Epithelial cell of esophagus (primary cell): ENCODE measurements at places on chromosomes 3 and 15.
A peak's percentile ranks its signal among the peaks of the same experiment; 100 is the strongest.

DNA sequence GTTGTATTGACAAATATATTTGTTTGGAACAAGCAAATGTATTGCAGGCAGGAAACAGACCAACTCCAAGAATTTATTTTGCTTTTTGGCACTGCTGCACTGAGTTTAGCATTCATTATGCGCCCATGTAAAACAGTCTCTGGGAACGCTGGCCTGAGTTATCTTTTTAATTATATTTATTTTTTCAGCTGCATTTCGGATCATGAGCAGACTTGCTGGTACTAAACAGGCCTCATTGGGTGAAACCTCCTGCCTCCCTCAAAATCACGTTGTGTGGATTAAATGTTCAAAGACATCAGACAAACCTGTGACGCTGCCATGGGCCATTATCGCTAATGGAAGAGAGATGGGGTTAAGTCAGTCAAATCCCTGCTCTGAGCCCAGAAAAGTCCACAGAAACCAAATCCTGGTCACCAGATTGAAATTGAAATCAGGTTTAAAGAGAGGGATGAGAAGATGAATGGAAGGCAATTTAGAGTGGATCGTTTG is 511.1 kb upstream of the PROK2 start:
- DNase-seq, result no peak

GRCh38 chr15:32828507-32829186 is 110.8 kb downstream of the GREM1 start:
- peak; percentile 45 for DNase-seq

- DNase-seq, result no peak
These were observed 317.0 kb downstream of the OCA2 start for GRCh38 chr15:27782125-27782524.

GRCh38 chr15:63231706-63232105 is 42.3 kb downstream of the RAB8B start:
- no peak for DNase-seq

DNA sequence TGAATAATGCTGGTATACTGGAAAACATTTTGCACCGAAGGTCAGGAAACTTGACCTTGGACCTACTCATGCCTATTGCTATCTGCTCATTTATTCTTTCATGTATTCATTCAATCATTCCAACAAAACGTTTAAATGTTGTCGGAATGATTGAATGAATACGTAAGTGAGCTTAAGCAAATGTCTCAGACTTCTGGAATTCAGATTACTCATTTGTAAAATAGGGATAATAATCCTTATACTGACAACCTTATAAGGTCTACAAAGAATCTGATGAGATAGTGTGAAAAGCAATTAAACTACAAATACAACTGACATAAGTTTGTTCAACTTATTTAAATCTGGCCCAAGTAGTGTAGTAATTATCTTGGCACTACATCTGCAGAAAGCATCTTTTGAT is 288.7 kb downstream of the WDR72 start:
- DNase-seq, result no peak

- peak; percentile 46 for DNase-seq
These were observed 74.1 kb downstream of the LRTM1 start for GRCh38 chr3:54853573-54854404.

GRCh38 chr3:117427081-117427480 is 717.5 kb downstream of the TUSC7 start:
- DNase-seq, result no peak

- no peak for DNase-seq
These were observed 1368.9 kb downstream of the OTOL1 start for GRCh38 chr3:162865466-162865865.

GRCh38 chr3:136862617-136863322 is 762 bp downstream of the NCK1 start:
- peak; percentile 84 for DNase-seq
